NCI-H526 (cell line): ENCODE measurements at places on chromosomes 13 and 19.
A peak's percentile ranks its signal among the peaks of the same experiment; 100 is the strongest.

GRCh38 chr13:109728791-109729731 is 57.3 kb downstream of the IRS2 start:
- DNase-seq: peak; percentile 52

DNA sequence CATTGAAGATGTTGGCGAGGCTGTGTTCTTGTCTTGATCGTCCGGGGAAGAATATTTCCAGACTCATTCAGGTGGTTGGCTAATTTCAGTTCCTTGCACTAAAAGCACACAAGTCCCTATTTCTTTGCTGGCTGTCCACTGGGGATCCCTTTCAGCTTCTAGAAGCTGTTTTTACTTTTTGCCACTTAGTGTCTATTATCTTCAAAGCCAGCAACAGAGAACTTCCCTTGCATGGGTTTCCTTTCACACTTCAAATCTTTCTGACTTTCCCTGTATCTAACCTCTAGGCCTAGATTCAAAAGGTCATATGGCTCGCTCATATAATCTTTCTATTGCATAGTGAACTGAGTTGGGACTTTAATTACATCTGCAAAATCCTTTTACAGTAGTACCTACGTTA is 215.3 kb upstream of the PCDH9 start:
- no peak for DNase-seq

GRCh38 chr19:38850436-38850975 is 720 bp upstream of the HNRNPL start:
- no peak for DNase-seq

DNA sequence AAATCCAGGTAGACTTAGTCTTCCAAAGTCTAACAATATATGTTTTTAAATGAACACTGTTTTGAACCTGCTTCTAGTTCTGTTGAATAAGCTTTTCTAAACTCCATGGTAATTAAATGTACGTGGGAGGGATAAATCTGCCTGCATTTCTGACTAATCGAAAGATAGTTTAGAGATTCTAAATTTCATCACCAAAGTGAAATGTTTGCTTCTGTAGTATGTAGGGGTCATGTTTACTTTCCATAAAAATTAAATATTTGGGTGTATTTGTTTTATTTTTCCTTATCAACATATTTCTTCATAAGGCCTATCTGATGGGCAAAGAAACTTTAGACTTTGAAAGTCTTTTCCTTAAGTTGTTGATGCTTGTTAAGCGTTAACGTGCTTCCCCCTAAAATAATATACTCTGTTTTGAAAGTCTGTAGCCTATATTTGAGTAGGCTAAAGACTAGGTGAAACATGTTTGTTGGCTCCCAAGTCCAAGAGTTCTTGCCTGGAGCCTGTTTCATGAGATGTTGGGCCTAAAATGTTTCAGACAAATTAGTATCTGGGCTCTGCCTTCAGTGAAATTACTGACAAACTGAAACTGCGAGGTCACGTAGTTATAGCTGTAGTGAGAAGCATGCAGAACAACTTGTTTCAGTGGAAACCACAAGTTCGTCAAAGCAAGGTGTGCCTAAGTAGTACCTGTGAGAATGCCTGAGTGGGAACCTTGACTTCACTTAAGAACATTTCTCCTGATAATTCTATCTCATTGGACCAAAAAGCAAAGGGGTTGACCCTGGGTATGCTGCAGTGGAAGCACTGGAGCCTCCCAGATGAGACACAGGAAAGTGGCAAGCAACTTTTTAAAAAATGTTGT is 126.2 kb downstream of the LMO7 start:
- DNase-seq: no peak

- DNase-seq: no peak
Observed at GRCh38 chr19:18488403-18488723, 33.5 kb downstream of the ELL start.

DNA sequence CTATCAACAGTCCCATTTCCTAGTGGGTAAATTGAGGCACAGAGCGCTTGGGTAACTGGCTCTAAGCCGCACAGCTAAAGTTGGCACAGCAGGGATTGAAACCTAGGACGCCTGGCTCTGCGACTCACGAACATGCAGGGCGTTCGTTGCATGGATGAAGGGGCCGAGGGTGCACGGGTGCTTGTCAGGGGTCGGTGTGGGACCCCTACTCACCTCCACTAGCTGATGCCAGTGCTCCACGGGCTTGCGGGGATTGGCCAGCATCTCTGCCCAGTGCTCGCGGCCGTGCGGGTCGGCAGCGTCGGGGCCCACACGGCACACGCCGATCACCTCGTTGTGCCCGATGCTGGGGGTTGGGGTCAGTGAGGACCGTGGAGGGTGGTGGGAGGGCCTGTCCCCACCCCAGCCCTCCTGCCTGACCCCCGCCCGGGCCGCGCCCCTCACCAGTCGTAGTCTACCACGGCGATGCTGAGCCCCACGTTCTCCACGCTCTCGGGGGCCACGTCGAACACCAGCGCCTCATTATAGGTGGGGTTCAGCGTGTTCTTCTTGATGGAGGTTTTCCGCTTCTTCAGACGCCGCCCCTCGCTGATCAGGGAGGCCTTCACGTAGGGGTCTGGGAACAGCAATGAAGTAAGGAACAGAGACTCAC is 14.6 kb downstream of the SYT3 start:
- DNase-seq: no peak

DNA sequence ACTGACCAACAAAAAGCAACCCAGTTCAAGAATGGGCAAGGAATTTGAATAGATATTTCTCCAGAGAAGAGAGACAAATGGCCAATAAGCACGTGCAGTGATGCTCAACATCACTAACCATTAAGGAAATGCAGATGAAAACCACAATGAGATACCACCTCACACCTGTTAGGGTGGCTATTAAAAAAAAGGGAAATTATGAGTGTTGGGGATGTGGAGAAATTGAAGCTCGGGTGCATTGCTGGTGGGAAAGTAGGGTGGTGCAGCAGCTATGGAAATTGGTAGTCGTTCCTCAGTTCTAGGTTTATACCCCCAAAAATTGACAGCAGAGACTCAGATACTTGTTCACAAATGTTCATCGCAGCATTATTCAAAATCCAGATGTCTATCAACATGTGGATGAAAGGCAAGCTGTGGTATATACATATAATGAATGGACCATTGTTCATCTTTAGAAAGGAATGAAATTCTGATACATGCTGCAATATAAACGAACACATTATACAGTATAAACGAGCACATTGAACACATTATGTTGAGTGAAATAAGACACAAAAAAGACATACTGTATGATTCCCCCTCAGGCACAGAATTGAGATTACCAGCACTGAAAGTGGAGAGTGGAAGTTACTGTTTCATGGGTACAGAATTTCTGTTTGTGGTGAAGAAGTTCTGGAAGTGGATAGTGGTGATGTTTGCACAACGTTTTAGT is 927 bp downstream of the CHAMP1 start:
- peak; percentile 37 for DNase-seq

GRCh38 chr13:100724568-100724967 is 50.0 kb upstream of the TMTC4 start:
- no peak for DNase-seq

- DNase-seq: no peak
Observed at GRCh38 chr19:1668486-1669270, 16.3 kb upstream of the TCF3 start.

DNA sequence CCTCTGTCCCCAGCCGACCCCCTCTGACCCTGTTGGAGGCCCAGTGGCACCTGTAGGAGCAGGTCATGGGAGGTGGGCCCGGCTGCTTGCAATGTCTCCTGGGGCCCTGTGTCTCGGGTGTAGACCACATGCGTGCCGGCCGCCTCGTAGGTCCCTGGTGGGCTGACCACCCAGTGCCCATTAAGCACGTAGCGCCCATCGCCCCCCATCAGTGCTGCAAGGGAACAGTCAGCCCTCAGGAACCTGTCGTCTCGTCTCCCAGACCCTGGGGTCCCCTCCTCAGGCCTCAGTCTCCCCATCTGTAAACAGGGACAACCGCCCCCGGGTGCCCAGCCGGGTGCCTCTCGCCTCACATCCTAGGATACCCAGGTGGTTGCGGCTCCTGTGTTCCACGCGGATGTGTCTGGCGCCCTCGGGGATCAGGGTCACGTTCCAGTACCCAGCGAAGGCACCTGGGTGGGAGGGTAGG is 5.6 kb downstream of the ADAMTSL5 start:
- DNase-seq: no peak

DNA sequence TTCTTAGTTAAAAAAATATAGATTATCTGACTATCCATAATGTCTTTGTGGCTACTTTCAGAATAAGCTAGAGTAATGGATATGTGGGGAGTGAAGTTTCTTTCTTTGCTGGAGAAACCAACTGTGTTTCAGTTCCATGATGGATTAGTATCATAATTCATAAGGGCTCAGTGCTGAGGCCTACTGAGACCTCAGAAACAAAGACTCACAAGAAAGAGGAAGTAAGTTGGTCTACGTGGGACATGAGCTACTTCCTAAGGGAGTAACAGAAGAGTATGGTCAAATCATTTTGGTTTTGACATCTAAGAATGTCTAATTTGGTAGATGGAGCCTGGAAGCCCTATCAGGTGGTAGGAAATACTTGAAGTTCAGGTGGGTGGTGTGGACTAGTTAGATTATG is 99.0 kb upstream of the HTR2A start:
- DNase-seq: no peak
